Left lung (tissue), 14 donors: ENCODE measurements at places on chromosomes 4 and X. TPM values are rescaled to one million over a fixed set of nuclear protein-coding genes. Genes with fewer than 3 reads are reported as not detected.

GRCh38 chrX:70353514-70353913, 63.6 kb downstream of the KIF4A start:
- DNase-seq, result no peak

- no peak for DNase-seq
Observed at GRCh38 chr4:107131295-107131694, 95.2 kb upstream of the DKK2 start.

DNA sequence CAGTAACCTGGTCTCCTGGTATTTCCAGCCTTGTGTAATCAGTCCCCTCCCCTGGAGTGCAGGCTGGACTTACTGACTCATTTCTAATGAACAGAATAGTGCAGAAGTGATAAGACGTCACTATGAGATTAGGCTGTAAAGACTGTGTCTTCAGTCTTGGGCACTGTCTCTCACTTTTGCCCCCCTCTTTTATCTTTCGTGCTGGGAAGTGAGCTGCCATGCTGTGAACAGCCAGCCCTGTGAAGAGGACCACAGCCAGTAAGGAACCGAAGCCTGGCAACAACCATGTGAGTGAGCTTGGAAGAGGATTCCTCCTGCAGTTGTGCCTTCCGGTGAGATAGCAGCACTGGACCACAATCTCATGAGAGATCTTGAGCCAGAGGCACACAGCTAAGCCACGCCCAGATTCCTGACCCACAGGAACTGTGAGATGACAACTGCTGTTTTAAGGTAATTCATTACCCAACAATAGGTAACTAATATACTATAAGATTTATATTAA, 67.5 kb upstream of the GPR34 start:
- DNase-seq, result no peak

Gene CT45A5
- not detected for total RNA-seq

DNA sequence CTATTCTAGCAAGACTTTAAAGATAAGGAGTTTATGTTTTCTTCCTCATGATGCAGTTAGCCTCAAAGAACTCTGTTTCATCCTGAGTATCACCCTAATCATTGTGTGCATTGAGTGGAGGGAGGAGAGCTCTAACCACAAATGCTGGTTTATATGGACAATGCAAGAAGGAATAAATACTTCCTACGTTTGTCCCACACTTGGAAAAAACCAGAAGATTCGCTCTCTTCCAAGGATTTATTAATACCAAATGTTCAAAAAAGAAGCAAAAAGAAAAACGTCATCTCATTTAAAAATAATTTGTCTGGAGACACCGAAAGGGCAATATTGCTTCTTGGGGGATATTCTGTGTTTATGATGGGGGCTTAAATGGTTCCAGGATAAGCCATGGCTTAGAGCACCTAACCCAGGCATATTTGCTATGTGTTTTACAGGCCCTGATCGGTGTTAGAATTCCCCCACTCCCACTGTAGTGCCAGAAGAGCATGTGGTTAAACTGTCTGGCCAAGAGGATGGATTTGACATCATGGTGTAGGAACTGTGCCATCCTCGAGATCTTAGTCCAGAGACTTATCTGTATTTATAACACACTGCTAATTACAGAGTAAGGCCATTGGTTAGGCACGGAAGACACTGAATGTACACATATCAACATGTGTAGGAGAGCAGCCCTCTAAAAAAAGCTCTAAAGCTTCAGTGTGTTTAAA, 227.2 kb downstream of the ANK2 start:
- no peak for DNase-seq

- no peak for DNase-seq
Observed at GRCh38 chrX:132751063-132751690, 207.3 kb downstream of the HS6ST2 start.

GRCh38 chr4:121307445-121308327, 73.1 kb downstream of the QRFPR start:
- DNase-seq, result peak; percentile 58

Gene RRH
- total RNA-seq, result 0.23 TPM

DNA sequence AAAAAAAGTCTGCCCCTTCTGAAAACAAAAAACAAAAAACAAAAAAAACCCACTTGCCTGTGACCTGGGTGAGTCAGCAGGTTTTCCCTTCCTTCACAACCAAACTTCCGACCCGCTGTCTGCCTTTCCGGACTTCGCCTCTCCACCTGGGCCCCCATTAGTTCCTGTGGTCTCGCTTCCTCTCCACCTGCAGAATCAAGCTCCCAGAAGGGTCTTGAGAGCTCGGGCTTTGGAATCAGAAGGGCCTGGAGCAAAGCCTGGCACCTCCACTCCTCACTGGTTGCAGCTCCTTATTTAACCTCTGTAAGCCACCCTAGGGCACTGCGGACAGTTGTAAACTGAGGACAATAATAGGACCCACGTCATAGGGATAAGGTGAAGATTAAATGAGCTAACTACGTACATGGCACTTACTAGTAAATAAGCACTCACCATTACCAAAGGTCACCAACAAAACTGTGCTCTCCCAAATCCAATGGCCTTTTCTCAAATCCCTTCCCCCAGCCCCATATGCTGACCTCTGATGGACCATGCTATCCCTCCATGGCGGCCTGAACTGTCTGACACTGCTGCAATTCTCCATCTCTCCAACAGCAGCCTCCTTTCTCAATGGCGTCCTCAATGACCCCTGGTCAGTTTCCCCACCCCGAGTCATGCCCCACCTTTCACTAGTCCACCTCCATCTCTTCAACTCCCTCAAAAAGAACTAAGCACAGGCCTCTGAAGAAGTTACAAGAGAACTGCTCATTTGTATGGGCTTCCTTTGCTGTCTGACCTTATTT, 64.2 kb downstream of the IRF2 start:
- no peak for DNase-seq

DNA sequence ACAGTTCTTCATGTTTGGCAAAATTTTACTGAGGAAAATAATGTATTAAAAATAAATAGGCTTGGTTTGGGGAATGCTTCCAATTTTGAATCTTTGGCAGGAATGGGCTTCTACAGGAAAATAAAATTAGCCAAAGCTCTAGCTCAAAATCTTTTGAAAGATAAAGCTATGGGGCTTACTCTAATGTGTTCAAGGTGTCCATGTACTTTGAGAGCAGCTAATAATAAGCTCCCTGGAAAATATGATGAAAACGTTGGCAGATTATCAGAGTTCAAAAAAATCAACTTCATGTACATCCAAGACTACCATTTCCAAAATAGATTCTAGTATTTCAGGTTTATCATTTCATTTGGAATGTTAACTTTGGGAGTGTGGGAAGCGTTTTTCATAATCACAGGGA, 158.4 kb downstream of the EMCN start:
- DNase-seq, result no peak

Gene IL21
- not detected for total RNA-seq

DNA sequence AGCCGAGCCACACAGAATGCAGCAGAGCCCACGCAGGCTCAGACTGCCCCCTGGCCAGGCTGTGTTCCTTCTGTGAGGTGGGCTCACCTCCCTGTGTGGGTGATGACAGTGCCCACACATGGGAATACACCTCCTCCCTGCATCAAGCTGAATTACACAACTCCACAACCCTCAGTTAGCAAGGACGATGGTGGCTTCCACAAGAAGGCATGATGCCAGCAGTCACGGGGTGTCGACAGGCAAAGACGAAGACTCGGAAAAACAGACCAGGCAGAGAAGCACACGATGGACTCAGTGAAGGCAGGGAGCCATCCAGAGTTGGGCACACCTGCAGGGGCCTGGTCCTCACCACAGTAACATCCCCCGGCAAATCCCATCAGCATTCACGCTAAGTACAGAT, 12.1 kb downstream of the LETM1 start:
- no peak for DNase-seq

- DNase-seq, result no peak
Observed at GRCh38 chrX:85569096-85569495, 189.6 kb upstream of the POF1B start.
